Right ventricle myocardium superior (tissue), 1 donor: ENCODE measurements at places on chromosomes 16 and 17. TPM values are rescaled to one million over a fixed set of nuclear protein-coding genes. Genes with fewer than 3 reads are reported as not detected.
A peak's percentile ranks its signal among the peaks of the same experiment; 100 is the strongest.

DNA sequence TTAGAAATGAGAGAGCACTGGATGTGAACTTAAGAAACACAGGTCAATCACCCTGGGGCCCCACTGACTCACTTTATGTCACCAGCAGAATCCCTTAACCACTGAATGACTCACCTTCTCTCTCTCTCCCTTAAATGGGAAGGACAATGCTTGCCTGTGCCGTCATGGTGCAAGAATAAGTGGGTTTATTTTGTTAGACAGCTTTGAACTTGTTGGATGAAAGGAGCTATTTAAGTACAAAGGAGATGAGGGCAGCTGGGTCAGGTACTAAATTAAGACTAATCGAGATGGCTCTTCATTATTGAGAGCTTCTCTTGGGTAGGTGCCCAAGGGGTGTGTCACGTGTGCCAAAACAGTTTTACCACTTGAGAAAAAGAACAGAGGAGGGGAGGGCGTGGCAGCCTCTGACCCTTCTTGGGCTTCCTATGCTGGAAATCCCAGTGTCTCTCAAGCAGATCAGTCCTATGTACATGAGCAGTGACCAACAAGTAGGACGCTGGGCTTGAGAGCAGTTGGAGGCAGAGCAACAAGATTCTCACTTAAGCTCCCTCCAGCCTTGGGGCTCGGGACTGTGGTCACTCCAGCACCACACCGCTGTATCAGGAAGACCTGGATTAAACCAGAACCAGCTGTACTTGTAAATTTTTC lies 6.7 kb upstream of the KRT31 start:
- DNase-seq = no peak

DNA sequence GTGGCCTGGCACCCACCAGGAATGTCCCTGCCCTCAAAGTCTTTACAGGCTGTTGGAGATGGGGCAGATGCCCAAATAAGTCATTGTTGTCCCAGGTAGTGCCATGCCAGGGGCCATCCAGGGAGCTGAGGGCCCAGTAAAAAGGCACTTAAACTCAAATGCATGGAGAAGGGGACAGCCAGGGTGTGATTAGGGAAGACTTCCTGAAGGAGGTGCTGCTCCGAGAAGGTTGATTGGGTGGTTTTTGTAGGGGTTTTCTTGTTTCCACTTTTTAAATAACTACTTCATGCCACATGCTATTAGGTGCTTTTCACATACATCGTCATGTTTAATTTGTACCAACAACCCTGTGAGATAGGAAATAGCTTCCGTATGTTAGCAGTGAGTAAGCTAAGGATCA lies 66.9 kb downstream of the RAI1 start:
- no peak for DNase-seq

DNA sequence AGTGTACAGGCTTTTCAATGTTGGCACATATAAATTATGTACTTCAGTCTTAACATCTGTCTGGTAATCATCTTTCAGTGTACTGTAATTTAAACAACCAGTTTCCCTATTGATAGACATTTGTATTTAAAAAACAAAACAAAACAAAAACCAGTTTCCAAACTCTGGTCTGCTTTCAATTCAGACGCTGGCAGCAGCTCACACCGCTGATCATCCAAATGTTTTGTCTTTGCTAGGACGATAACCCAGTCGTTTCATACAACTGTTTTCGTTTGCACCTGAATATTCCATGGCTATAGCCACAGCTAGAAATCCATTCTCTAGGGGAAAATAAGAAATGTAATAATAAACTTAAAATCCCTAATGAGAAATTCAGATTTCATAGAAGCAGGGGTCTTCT lies 47.8 kb downstream of the RBFOX1 start:
- DNase-seq = no peak

Gene RECQL5
- 14.1 TPM for total RNA-seq

GRCh38 chr17:80792373-80792781 lies 199.3 kb upstream of the CHMP6 start:
- DNase-seq = no peak

- DNase-seq = peak; percentile 99
These were observed at the start of gene MAP2K3 for GRCh38 chr17:21284319-21285163. MAP2K3 (plus strand) TSS chr17:21284711; CDS start chr17:21284921, 210 bp downstream.

DNA sequence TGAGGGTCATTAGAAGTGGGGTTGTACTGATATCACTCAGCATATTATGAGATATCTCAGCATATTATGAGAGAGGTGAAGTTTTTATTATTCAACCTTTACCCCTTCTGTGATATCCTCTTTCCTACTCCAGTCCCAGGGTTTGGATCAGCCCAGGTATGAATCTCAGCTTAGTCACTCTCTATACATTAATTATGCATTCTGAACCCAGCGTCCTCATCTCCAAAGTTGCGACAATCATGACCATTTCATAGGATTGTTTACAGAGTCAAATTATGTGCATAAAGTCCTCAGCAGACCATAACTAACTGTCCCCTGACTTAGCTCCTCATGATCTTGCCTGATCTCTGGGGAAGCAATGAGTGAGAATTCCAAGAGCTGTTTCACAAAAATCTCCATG lies 20.5 kb upstream of the BLMH start:
- DNase-seq = no peak

Gene PYDC1
- not detected for total RNA-seq

Gene CAVIN1
- 200 TPM for total RNA-seq

Gene TMC5
- total RNA-seq = not detected

Gene GPR179
- 0.16 TPM for total RNA-seq

Gene JPT1
- total RNA-seq = 15.0 TPM

- no peak for DNase-seq
These were observed 18.1 kb upstream of the MAF start for GRCh38 chr16:79618692-79619050.

DNA sequence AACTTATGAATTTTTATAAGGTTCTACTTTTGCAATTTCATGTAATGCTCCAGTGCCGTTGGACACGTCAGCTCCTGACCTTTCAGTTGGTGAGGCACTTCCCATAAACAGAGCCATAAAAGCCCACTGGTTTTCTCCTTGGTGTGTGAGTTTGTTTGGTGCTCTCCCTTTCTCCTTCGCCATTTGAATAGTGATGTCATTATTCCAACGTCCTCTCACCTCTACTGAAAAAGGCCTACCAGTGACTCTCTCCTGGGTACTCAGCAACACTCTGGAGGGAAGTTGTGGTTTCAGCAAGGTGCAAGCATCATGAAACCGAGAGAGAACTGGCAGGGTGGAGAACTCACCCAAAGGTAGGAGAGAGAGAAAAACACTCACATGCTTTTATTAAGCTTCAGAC lies 29.6 kb upstream of the HNF1B start:
- DNase-seq = no peak

- DNase-seq = peak; percentile 82
These were observed 89.1 kb upstream of the GNAO1 start for GRCh38 chr16:56102183-56102686.

DNA sequence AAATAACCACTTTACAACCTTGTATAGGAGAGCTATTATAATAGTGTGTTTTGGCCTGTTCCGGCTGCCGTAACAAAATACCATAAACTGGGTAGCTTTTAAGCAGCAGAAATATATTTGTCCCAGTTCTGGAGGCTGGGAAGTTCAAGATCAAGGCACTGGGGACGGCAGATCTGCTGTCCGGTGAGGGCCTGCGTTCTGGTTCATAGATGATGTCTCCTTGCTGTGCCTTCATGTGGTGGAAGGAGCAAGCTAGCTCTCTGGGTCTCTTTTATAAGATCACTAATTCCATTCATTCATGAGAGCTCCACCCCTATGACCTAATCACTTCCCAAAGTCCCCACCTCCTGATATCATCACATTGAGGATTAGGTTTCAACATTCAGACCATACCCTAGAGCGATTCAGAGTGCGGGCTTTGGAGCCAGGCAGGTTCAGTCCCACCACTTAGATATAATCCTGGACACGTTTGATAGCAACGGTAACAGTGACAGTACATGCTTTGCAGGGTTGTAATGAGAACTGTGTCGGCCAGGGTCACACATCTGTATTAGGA lies 76.2 kb upstream of the ZFHX3 start:
- DNase-seq = no peak

DNA sequence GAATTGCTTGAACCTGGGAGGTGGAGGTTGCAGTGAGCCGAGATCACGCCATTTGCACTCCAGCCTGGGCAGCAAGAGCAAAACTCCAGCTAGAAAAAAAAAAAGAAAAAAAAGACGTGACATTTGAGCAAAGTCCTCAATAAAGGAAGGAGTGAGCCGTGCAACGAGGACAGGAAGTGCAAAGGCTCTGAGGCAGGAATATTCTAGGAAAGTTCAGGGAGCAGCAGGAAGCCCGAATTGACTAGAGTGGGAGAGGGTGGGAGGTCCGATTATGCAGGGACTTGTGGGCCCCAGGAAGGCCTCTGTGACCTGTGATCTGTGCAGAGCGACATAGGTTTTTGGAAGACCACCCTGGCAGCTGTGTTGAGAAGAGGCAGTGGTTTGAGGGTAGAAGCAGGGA lies 8.6 kb upstream of the LASP1NB start:
- DNase-seq = no peak

Gene ZCCHC14
- total RNA-seq = 13.2 TPM

Gene YPEL3
- total RNA-seq = 64.1 TPM

DNA sequence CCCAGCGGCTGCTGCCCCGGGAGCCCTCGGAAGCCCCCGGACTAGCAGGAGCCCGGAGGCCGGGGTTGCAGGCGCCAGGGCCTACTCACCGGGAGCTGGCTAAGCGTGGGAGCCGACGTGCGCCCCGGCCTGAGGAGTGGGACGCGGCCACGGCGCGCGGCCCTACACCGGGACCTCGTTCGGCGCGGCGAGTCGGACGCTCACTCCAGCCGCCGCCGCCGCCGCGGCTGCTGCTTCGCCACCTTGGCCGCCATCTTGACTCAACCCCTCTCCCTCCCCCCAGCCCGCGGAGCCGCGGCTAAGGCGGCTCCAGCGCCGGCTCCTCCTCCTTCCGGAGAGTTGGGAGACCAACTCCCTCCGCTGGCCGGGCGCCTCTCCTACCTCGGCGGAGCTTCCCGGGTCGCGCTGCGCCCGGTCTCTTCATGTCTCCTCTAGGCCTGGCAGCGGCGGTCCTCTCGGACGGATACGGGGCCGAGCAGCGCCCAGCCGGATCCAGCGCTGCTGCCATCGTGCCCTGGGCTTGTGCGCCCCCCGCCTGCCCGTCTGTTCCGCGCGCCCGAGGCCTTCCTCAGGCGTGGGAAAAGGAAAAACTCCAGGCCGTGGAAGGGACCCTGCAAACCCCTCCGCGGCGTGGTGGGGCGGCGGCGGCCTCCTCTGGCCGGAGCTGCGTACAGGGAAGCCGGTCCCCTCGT lies at the start of gene NCOR1:
Gene NCOR1 (minus strand): TSS at position 262 of the 692 bp plus-strand sequence. CDS start 20,965 bp downstream, outside the sequence.
- DNase-seq = peak; percentile 96

DNA sequence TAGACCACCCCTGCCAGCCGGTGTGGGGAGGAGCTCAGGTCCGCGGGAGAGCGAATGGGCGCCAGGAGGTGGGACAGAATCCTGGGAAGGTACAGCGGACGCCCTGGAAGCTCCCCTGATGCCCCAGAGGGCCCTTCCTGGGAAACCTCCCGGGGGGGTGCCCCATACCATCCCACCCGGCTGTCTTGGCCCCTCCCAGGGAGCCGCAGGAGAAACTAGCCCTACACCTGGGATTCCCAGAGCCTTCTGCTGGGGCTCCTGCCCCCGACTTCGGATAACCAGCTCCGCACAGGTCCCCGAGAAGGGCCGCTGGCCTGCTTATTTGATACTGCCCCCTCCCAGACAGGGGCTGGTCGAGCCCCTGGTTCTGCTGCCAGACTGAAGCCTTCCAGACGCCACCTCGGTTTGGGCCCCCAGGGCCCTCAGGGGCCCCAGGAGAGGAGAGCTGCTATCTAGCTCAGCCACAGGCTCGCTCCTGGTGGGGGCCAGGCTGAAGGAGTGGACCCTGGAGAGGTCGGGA lies 3.0 kb upstream of the CBX4 start:
- DNase-seq = no peak

GRCh38 chr17:65699459-65699858 lies 138.0 kb upstream of the AXIN2 start:
- no peak for DNase-seq

DNA sequence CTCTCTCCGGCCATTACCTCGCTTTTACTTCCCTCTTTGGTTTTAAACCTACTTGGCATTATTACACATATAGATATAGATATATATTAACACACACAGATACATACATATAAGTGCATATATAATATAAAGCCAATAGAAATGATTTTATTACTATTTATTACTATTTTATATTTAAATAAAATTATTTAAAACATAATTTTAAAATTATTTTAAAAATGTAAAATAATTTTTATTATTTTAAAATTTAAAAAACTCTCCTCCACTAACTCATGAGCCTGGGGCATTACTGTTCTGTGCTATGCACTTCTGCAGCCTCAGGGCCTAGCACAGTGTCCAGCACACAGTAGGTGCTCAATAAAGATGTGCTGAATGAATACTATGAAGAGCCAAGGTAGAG lies 200.9 kb downstream of the SLC39A11 start:
- DNase-seq = no peak

DNA sequence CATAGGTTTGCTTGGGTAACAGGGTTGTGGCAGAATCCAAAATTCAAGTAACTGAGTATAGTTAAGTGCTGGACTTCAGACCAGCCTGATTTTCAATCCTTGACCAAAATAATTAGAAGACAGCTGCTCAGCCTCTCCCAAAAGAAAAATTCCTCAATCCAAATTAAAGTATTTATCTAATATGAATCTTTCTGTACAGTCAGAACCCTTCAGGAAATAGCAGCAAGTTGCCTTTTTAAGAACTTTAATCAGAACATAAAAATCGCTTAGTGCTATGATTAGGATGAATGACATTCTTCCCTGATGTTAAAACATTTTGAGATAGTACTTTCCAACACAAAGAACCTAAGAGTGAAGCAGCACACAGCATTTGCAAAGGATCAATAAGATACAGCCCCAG lies 50.2 kb downstream of the CFDP1 start:
- no peak for DNase-seq

GRCh38 chr17:78618264-78619066 lies 41.3 kb upstream of the DNAH17 start:
- DNase-seq = peak; percentile 71

DNA sequence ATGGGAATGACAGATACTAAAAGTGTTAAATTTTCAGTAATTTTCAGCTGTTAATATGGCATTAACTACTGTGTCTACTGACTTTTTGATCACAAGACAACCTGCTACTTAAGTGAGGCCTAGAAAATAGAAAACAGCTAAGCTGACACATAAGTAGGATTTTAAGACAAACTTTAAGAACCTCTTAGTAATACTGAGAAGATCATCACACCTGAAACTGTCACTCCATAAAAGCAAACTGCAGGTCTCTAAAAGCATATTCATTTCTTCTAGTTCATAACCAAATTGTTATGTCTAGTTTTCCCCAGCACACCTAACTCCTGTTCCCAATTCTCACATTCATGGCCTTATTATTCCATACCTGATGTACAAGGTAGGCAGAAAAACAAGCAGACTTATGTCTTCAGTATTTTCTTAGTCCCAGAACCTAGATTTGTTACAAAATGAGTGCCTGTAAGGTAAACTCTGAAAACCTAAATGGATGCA lies 8.0 kb downstream of the SRSF1 start:
- DNase-seq = no peak

Gene MARVELD3
- total RNA-seq = not detected
